ENCODE measurements at places on chromosomes 2 and 18.

DNA sequence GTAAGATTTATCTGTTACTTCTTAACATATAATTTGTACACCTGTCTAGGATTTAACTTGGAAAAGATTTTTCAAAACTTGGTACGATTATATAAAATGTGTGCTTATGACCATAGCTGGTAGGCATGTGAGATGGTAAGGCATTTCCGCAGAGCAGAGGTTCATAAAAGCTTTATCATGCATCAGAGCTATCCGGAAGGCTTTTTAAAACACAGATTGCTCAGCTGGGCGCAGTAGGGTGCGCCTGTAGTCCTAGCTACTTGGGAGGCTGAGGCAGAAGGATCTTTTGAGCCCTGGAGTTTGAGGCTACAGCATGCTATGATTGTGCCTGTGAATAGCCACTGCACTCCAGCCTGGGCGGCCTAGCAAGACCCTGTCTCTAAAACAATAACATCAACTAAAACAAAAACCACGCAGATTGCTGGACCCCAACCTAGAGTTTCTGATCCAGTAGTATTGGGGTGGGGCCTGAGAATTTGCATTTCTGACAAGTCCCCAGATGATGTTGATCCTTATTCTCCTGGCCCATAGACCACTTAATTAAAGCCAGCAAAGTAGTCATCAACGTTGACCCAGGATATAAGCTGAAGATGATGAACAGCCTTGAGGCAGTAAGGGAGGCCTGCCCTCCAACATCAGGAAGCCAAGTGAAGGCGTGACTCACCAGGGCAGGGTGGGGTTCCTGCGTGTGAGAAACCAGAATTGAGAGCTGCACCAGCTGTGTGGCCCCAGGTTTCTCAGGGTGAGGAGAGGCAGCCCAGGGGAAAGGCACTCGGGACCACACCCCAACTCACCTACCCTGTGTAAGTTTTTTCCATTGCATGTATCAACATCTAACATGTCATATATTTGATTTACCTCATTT lies 21.6 kb upstream of the SLC20A1 start:
- no peak for DNase-seq

DNA sequence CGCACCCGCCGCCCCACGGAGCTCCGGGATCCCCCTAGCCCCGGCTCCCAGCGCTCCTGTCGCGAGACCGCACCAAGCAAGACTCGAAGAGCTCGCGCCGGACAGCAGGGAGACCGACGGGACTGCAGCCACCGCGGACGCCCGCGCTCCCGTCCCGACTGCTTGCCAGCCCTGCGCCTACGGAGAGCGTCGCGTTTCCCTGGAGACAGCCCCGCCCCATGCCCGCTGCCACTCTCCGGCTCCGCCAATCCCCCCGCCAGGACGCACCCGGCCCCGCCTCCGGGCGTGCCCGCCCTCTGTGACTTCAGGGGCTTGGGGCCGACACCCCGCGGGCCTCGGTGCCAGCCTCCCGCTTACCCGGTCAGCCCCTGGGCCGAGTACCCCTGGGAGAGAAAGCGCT lies at the start of gene ANKMY1:
TSS of gene ANKMY1 (minus strand) at position 181 of the 400 bp plus-strand sequence. CDS start 653 bp downstream, outside the sequence.
- no peak for DNase-seq

- DNase-seq = no peak
Measured at GRCh38 chr18:35027206-35027605, 14.0 kb upstream of the MAPRE2 start.

DNA sequence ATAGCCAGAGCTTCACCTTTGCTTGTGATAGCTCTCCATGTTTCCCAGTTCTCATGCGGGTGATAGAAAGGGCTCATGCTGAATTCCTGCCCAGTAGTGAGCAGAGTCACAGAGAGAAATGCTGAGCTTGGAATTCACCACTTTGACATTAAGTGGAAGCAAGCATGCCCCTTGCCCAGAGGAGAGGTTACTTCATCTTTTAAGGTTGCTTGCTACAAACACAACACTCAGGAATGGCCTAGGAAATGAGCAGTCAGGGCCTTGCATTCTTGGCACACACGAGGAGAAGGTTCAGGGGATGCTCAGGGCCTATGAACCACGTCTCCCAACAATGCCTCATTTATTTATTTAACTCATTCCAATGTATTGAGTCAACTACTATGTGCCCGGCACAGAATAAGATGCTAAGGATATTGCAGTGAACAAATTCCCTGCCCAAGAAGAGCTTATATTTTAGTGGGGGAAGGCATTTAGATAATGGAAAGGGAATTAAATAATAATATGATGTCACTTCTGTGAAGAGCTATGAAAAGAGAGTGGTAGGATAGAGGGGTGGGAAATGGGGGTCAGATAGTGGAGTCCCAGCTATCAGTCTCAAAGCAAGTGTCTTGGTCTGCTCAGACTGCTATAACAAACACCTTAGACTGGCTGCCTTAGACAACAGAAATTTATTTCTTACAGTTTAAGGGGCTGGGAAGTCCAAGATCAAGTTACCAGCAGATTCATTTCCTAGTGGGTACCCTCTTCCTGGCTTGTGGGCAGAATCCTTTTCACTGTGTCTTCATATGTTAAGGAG lies 42.1 kb downstream of the DDX18 start:
- no peak for DNase-seq

GRCh38 chr2:127105656-127106456 lies 1.1 kb downstream of the BIN1 start:
- no peak for DNase-seq

DNA sequence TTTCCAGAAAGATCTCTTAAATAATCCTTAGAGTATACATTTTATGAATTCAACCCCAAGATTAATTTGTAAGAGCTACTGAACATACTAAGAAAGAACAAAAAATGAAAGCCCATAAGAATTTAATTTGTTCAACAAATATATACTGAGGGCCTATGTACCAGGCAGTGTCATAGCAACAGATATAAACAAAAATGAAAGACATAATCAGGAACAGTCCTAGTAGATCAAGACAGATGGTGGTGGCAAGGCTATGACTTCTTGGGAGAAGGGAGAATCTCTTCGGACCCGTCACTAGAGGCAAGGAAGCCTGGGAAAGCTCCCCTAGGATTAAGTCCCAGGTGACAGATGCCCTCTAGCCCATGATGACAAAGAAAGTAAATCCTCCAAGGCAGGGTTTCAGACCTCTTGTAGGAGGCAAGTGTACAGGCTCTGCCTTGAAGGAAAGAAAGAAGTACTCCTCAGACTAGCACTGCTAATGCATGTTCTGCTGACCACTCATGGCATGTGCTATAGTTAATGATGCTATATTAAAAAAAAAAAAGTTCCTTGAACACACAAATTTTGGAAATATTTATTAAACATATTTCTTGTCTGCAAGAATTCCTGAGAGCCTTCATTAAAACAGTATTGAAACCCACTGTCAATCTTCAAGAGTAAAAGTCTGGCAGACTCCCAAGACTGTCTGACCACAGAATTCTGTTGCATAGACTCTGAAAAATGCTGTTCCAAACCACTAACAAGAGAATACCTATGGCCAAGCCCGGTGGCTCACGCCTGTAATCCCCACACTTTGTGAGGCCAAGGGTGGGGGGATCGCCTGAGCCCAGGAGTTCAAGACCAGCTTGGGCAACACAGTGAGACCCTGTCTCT lies 31.5 kb downstream of the NOL10 start:
- DNase-seq = no peak

- no peak for DNase-seq
Measured at GRCh38 chr2:38656866-38657480, 8.9 kb upstream of the GALM start.

GRCh38 chr2:20382965-20383810 lies 32.5 kb upstream of the PUM2 start:
- DNase-seq = no peak

DNA sequence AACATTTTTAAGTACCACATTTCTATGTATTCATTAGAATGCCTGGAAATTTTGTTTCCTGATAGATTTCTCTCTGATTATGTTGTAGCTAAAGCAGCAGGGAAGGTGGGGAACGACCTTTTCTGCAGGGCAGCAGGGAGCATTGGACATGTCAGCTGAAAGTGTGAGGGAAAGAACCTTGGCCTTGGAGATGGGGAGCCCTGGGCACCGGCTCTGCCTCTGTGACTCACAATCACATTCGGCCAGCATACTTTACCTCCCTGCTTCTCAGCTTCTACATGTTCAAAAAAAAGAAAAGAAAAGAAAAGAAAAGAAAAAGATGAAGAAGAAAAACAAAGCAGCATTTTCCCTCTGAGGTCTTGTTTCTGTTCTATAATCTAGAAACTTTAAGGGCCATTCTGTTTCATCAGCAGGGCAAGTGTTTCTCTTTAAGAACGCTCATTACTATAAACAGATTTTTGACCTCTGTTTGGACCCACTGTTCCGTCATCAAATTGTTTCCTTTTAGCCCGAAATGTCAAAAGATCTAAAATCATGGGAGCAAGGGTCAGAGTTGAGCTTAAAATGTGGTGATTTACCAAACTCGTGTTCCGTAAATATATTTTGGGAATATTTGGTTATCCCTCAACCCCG lies 27.9 kb downstream of the SETBP1 start:
- no peak for DNase-seq

DNA sequence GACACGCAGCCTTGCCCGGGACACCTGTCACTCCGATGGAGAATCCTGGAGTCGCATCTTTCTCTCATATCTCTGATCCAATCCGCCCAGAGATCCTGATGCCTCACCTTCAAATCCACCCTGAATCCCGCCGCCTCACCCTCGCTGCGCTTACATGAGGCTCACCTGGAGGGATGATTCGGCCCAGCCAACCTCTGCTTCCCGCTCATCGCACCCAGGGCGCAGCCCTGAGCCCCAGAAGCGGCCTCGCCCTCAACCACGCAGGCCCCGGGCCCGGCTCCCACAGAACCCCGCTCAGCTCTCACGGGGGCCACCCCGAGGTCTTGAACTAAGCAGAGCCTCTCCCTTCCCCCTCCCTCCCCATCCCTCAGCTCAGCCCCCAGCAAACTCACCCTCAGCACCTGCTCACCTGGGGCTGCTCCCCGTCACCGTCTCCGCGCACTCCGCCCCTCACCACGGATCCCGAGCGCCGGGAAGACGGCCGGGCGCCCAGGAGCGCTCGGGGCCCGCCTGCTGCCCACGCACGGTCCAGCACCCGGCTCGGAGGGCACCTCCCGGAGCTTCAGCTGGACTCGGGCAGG lies 160.0 kb downstream of the NDUFA10 start:
- no peak for DNase-seq

DNA sequence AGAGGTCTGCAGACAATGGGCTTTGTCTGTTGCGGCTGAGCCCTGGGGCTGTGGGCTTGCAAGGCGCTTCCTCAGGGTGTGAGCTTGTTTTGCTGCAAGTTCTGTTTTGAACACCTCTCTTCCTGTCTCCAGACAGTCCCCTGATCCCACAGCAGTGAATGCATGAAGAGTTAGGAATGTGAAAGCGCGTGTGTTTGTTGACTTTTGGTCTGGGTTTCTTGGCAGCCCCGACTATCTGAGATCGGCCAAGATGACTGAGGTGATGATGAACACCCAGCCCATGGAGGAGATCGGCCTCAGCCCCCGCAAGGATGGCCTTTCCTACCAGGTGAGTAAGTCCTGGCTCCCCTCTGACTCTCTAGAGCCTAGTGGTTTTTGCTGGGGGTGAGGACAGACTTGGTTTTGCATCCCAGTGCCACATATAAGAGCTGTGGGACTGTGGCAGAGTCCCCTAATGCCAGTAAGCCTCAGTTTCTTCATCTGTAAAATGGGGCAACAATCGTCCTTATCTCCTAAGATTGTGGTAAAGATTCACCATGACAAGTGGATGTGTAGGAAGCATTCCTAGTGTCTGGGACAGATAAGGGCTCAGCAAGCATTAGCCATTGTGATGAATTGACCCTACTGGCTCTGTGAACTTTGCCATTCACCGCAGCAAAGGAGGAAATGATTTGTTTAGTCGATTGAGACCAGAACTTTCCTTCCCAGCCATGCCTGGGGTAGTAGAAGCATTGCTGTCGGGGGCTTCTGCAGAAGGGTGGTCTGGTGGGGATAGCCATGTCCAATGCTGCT lies 3.0 kb downstream of the LBH start:
- no peak for DNase-seq

- DNase-seq = no peak
Measured at GRCh38 chr2:501130-501529, 176.1 kb downstream of the TMEM18 start.

DNA sequence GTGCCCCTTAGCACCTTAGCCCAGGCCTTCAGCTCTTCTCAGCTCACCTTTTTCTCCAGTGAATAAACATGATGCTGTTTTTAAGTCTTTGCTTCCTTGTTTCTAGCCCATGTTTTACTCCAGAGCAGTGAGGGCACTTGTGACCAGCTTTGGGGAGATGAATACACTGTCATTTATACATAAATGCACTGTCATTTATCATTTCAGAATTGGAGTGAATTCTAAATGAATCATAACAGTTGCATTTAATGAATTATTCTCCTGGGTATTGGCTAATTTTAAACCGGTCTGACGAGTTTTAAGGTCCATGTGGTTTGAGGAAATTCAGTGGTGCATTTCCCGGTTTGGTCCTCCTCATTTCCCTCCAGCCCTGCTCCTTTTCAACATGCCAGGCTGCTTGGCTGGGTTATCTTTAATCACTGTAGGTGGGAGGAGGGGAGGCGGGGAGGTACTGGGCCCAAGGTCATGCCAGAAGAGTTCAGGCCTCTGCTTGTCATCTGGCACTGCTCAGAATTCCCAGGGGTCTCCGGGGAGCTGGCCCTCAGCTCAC lies 23.9 kb downstream of the PRKCE start:
- DNase-seq = no peak

DNA sequence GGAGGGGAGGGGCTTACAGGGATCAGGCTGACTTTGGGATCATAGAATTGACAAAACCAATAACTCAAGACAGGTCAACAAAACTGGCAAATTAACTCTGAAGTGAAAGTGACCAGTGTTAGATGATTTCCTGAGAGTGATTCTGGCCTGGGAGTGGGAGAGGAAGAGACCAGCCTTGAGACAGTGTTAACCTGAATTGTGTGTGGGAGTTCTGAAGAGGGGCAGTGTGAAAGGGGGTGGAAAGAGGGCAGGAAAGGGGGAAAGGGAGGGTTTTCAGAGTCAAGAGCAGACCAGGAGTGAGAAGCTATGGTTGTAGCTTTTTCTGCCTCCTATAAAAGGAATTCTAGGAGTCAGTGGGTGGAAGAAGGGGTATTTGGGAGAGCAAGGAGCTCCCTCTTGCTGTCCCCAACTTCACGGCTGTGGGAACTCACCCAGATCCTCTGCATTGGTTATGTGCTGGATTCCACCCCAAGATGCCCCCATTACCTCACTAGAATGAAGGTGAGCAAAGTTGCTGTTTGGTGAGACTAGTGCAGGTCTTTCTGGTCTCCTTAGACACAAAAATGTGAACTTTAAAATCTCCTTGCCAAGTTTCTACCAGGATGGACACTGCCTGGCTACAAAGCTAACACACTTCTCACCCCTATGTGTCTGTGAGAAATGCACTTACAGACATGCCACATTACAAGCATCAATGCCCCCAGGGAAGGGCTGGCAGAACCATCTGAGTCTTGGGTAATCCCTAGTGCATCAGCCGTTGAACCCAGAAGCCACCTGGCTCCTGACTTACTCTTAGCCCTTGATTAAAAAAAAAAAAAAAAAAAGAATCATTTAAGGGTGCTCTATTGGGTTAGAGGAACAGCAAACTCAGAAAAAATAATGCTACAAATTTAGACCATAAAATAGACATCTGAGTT lies 61.6 kb downstream of the BMP10 start:
- no peak for DNase-seq

Data from stimulated activated CD8-positive, alpha-beta memory T cell treated with anti-CD3 and anti-CD28 coated beads, Interleukin-15, amount 100 ng/mL, for 24 hours (primary cell).